ENCODE measurements at places on chromosomes 6 and 20. TPM values are rescaled to one million over a fixed set of nuclear protein-coding genes. Genes with fewer than 3 reads are reported as not detected.
A peak's percentile ranks its signal among the peaks of the same experiment; 100 is the strongest.

DNA sequence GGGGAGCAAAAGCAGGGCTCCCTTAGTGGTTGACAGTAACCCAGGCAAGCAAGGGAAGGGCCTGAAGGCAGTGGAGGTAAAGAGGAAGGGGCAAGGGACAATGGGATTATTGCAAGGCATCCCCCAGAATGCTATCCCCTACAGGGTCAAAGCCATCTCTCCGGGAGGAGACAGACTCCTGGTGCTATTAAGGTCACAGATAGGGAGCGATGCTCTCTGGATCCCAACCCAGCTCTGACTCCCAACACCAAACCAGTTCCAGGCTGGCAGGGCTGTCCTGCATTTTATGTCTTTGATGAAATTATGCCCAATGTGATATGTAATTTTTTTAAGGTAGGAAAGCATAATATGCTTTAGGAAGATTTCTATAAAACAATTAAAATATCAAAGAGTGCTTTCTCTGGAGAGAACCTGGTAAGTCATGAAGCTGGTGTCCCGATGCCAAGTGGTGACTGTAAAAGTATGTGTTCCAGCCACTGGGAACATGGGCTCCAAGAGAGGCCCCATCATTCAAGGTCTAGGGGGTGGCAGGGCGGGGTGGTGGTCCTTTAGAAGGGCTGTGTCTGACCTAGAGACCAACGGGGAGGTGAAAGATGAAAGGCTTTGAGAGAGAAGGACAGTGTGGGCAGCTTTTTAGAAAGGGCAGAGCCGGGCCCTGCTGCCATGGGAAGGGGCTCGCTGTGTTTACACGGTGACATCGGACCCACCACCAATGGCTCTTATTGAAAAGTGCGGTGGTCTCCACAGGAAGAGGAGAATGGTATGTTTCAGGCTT lies 276.5 kb downstream of the CDC5L start:
- no peak for DNase-seq

PAX1 gene
- polyA plus RNA-seq = not detected

LAMA4 gene
- 370 TPM for polyA plus RNA-seq

DNA sequence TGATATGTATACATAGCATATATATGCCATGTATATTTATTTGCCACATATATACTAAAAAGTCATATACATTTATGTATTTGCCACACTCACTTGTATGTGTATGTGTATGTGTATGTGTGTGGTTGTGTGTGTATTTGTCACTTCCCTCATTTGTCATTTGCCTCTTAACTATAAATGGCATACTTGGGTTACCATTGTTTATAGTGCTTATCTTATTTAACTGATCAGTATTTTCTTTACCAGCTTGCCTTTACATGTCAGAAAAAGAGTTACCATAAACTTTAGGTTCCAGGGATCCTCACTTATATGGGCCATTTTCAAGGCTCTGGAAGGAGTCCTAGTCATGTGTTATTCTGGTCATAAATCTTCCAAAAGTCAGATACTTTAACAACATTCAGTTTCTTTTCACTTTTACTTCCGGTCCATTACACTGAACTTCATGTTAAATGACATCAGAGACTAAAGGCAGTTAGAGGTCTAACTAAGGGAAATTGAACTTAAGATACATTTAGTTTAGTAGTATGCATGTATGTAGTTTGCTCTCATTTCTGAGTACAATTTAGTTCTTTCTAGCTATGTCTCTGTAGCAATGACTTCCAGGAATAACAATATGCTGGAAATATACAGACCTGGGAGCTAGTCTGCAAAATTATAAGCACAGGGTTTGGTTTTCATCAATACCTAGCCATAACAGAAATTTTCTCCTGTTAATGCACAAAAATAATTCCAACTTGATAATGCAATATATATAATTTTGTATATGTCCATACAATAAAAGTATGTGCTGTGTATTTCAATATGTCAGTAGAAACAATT lies 33.7 kb upstream of the HIVEP1 start:
- peak; percentile 71 for DNase-seq

DNA sequence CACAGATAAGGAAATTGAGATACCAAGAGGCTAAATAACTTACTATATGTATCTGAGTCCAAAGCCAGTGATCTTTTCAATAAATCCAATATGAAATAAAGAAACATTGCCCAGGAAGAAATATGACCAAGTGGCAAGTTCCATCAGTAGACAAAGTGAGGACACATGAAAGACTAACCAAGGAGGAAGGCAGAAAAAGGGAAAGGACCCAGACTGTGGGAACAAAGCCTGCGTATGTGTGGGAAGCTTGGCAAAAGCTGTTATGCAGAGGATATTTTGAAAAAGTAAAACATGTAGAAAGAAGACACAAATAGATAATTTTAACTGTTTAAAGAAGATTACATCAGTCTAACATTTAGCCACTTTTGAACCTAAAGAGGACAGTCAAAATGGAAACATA lies 264.4 kb upstream of the PRDM1 start:
- no peak for DNase-seq

ID4 gene
- not detected for polyA plus RNA-seq

- DNase-seq = no peak
Measured at GRCh38 chr6:3195695-3196497, 31.6 kb downstream of the TUBB2B start.

ZFP57 gene
- not detected for polyA plus RNA-seq

- DNase-seq = peak; percentile 84
Measured at GRCh38 chr6:28880894-28881780, 42.6 kb downstream of the TRIM27 start.

RSPO3 gene
- polyA plus RNA-seq = 1.8 TPM

BACH2 gene
- 1.1 TPM for polyA plus RNA-seq

DNA sequence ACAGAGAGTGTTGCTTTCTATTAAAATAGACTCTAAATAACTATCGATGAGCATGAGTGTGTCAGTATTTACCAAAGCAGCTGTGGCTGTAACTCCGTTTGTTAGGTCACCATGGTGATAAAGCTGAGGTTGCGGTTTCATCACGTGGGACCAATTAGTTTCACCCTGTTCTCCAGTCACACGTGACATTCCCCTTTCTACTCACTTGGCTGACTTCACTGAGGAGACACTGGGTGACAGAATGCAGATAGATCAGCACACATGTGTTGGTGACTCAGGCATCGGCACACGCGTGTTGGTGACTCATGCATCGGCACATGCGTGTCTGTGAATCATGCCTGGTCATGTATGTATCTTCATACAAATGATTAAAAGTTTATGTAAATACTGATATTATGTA lies 285.4 kb downstream of the THBS2 start:
- DNase-seq = no peak

GRCh38 chr20:25313593-25313992 lies 65.7 kb downstream of the PYGB start:
- no peak for DNase-seq

DNA sequence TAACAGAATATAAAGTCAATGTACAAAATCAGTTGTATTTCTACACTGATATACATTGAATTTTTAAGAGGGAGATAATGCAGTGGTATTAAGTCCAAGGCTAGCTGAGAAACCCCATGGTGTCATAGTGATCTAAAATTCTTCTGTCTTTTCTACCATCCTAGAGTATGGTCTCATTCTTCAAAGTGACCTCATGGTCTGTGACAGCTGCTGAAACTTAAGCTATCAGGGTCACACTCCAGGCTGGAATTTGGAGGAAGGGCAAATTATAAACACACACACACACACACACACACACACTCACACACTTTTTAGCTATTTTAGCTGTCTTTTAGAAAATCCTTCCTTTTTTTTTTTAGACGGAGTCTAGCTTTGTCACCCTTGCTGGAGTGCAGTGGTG lies 47.3 kb upstream of the DYNLRB1 start:
- no peak for DNase-seq

PBOV1 gene
- not detected for polyA plus RNA-seq

- peak; percentile 66 for DNase-seq
Measured at GRCh38 chr20:62795023-62795761, 1.1 kb upstream of the MRGBP start.

DNA sequence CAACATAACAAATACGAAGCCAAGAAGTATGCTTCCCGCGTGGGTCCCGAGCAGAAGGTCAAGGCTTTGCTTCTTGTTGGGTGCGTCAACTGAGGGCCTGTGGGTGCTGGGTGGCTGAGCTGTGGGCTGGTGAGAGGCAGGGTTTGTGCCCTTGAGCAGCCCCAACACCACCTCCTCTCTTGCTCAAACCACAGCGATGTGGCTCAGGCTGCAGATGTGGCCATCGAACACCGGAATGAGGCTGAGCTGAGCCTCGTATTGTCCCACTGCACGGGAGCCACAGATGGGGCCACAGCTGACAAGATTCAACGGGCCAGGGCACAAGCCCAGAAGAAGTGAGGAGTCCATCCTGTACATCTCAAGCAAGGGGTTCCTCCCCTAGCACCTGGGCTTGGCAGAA lies 7.0 kb upstream of the PTPRA start:
- no peak for DNase-seq

EFCAB8 gene
- 0.08 TPM for polyA plus RNA-seq

- no peak for DNase-seq
Measured at GRCh38 chr6:14454473-14454775, 336.9 kb downstream of the CD83 start.

- no peak for DNase-seq
Measured at GRCh38 chr6:81252231-81252630, 500.2 kb downstream of the TENT5A start.

DNA sequence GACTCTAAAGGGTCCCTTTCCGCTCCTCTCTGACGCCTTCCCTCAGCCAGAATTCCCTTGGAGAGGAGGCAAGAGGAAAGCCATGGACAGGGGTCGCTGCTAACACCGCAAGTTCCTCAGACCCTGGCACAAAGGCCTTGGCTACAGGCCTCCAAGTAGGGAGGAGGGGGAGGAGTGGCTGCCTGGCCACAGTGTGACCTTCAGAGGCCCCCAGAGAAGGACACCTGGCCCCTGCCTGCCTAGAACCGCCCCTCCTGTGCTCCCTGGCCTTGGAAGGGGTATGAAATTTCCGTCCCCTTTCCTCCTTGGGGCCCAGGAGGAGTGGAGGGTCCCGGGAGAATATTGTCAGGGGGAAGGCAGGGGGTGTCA lies 2.7 kb downstream of the VEGFA start:
- DNase-seq = no peak

GRCh38 chr6:129007701-129008373 lies 124.9 kb downstream of the LAMA2 start:
- DNase-seq = no peak

BTN3A1 gene
- 7.6 TPM for polyA plus RNA-seq

DNA sequence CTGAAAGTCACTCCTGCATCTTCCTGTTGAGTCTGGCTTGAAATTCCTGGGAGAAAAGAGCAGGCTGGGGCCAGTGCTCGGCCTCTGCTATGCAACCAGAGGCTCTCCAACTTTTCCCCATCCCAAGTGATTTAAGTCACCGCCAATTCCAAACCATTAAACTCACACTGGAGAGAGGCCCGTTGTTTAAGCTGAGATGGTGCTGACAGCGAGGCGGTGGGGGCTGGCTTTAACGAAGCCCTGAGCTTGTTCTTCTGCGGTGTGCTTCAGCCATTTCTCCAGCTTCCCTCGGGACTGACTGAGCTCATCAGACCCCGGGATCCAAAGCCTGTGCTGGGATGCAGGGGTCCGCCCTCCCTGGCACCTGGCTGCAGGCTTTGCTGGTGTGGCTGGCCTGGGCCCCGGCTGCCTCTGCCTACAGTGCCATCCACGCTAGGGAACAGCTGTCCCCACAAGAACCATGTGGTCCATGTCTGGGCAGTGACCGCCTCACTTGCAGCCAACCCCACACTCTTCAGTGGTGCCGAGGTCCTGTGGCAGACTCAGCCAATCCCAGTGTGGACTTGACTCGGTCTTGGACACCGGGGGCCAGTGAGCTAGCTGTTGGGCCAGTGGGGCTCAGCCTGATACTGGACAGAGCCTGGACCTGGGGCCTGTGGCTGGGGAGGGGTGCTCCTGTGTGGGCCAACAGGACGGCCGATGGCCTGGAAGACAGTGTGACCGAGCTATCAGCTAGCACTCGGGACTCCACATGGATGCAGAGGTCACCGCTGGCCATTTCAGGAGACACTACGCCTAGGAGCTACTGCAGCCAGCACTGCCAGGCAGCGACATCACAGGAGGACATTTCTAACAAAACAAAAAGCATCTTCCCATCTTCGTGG lies 21.2 kb downstream of the RAMACL start:
- DNase-seq = no peak

CEP162 gene
- 0.56 TPM for polyA plus RNA-seq

GRCh38 chr6:34237316-34237721 lies 646 bp downstream of the HMGA1 start:
- DNase-seq = no peak

DDX43 gene
- polyA plus RNA-seq = 1.2 TPM

DNA sequence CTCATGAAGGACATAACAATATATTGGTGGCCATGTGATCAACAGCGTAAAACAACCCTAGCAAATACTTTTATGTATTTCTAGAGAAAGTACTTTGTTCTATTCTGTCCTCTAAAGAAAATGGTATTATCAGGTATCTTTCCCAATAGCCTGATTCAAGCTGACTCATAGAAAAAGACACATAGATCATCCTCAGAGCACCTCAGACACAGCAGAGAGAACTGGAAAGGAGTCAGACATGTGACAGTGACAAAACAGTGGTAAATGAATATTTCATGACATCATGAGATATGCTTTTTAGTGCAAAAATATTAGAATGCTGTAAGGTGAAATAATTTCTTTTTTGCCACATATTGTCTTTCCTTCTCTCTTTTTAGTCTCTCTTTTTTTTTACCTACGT lies 1355.0 kb upstream of the MAP3K7 start:
- DNase-seq = no peak

UBD gene
- polyA plus RNA-seq = 0.10 TPM

- no peak for DNase-seq
Measured at GRCh38 chr20:19816386-19816785, 58.3 kb downstream of the RIN2 start.

- DNase-seq = no peak
Measured at GRCh38 chr6:155439376-155439775, 16.3 kb downstream of the NOX3 start.

GRCh38 chr6:157753291-157753690 lies 69.8 kb upstream of the SNX9 start:
- DNase-seq = no peak

GRCh38 chr6:25387483-25387882 lies 108.3 kb downstream of the CARMIL1 start:
- no peak for DNase-seq

GRCh38 chr6:155273431-155273830 lies 9.6 kb downstream of the CLDN20 start:
- DNase-seq = peak; percentile 88

PREX1 gene
- 51.3 TPM for polyA plus RNA-seq

DNA sequence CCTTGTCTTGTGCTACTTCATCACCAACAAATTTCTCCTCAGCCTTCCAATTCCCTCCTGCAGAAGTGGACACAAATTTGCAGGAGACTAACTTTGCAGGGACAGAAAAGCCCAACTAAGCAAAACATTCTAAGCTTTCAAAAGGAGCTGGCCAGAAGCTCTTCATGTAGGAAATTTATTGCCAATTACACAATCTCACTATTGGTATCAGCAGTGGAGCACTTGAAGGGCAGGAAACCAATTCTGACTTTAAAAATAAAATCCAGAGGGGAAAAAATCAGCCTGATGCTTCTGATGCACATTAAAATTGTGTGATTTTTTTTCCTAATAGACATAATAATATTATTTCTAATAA lies 193.3 kb downstream of the LY86 start:
- no peak for DNase-seq

DNA sequence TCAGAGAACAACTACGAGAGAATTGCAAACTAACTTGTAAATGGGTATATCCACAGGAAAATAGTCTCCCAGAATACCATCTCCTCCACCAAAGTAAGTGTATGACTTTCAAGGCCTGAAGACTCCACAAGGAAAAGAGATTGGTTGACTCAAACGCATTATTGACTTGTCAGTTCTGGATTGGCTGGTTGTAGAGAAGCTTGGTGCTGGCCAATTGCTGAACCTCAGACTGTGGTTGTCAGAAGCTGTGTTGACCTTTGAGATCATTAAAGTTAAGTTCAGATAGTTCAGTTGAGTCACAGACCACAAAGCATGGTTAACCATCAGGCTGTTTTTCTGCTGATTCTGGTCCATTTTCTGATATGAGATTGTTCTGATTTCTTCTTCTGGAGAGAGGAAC lies 388.3 kb downstream of the BMP2 start:
- no peak for DNase-seq

Data from endothelial cell of umbilical vein (primary cell).